CD8-positive, alpha-beta T cell (primary cell): ENCODE measurements at places on chromosomes 11 and 22.

- DNase-seq = no peak
These were observed 19.9 kb downstream of the FADS2 start for GRCh38 chr11:61847914-61848581.

GRCh38 chr22:43118953-43119458 lies 8.5 kb downstream of the BIK start:
- DNase-seq = no peak

GRCh38 chr11:1112351-1113191 lies 37.9 kb downstream of the MUC2 start:
- DNase-seq = no peak

DNA sequence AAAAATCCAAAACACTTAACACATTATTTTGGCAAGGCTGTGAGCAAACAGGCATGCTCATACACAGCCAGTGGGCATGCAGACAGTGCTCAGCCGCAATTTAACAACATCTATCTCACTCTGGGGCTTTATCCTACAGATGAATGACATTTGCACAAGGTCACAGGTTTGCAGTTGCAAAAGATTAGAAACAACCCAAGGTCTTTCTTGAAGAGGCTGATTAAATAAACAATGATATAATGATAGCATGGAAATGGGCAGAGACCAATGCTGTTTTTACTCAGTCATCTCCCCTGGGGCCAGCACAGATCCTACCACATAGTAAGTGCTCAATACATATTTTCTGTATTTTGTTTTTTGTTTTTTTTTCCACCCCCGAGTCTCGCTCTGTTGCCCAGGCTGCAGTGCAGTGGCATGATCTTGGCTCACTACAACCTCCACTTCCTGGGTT lies 9.4 kb downstream of the A4GALT start:
- DNase-seq = no peak

DNA sequence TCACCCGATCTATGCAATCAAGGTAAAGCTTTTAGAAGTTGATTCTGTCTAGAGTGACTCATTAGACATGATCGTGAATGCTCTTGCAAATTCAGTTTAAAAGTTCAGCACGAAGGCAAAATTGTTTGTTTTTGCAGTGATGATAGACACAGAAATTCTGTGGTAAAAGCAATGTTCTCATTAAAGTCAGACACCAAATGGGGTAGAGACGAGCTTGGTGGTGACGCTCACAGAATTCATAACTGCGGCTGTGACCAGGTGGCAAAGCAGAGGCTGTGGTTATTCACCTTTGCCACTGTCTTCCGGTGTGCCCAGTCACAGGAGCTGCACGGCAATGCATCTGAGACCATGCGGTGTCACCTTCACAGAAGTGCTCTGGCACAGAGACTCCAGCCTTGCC lies 83.4 kb downstream of the WNT7B start:
- no peak for DNase-seq

GRCh38 chr11:113377681-113378412 lies 9.7 kb upstream of the ANKK1 start:
- DNase-seq = no peak

DNA sequence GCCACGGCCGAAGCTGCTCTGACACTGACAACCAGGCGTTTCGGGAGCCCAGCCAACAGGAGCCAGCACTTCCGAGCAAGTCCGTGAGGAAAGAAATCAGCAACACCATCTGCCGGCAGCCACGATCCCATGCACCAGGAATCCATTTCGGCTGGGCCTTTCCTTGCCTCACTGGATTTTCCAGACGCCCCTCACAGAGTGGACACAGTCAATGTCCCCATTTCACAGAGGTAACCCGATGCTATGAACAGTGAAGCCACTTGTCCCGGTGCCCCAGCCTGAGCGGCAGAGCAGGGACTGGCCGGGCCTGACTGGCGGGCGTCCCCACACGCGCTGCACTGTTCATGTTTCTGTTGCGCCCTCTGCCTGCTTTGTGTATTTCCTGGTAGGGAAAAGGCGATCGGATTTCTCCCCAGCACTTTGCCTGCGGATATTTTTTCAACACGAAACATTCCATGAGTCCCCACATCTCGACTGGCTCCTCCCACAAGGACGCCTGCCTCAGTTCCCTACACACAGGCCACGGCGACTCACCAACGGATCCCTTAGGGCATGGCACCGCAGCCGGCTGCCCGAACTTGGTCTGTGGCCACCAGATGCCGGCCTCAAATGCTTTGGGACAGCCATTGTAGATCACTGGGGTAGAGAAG lies 55.3 kb downstream of the TRMU start:
- DNase-seq = no peak

DNA sequence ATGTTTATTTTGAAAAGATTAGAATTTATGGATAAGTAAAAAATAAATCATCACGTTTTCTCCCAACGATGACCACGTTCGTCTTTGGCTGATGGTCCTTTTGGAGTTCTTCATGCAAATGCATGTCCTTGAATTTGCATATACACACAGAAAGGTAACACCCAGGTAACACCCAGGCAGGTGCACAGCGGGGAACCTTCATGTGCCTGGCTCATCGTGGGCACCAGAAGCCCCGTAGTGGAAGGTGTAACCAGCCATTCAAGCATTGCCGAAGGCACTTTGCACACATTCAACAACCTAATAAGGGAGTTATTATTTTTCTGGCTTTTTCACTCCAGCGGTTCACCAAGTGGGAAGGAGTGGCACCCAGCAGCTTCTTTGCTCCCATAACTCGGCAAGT lies 404.6 kb downstream of the TBC1D22A start:
- no peak for DNase-seq

- no peak for DNase-seq
These were observed 373.0 kb upstream of the B3GAT1 start for GRCh38 chr11:134785059-134785458.

GRCh38 chr11:104033134-104033533 lies 3.3 kb upstream of the DDI1 start:
- DNase-seq = no peak

DNA sequence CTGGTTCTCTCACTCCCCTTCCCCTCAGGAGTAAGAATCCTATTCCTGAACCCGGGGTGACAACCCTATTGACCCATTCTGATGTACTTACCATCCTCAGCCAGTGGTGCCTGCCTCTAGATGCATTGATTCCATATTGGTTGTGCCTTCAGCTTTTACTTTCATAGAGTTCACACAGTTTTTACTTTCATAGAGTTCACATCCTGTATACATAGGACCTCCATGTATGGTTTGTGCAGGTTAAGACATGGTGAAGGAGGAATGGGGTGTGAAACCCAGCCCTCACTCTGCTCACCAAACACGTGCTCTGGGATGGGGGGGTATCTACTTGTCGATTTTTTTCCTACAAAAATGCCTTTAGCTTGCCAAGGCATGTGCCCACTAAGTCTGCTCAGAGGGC lies 105.6 kb upstream of the TBCEL start:
- no peak for DNase-seq

DNA sequence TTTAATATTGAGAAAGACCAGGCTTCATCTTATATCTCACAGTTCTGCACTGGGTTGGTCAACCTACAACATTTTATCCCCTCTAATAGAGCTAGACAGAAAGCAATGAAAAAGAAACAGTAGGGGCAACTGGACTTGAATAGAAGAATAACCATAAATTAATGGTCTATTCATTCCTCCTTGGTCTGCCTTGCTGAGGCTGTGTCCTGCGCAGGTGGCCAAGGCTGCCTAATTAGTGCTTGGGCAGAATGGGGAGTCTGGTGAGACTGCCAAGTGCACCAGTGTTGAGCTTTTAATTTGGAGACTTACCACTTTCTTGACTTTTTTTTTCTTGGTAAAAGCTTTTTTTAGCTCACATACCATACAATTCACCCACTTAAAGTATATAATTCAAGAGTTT lies 35.0 kb upstream of the SPON1 start:
- DNase-seq = no peak

DNA sequence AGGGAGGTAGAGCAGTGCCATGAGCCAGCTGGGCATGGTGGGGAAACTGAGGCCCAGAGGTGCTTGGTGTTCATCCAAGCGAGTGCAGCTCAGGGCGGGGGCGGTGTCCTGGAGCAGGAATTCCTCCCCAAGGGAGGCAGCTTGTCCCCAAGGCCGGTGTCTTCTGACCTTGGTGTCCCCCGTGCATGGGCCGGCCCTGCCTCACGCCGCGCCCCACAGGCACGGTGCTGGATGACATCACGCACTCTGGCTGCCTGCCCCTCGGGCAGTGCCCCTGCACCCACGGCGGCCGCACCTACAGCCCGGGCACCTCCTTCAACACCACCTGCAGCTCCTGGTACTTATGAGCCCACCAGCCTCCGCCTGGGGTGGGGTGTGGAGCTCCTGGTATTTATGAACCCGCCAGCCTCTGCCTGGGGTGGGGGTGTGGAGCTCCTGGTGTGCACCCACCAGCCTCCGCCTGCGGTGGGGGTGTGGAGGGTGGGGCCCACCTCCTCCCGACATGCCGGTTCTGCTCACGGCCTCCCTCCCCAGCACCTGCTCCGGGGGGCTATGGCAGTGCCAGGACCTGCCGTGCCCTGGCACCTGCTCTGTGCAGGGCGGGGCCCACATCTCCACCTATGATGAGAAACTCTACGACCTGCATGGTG lies 6.7 kb downstream of the MUC5B start:
- no peak for DNase-seq

DNA sequence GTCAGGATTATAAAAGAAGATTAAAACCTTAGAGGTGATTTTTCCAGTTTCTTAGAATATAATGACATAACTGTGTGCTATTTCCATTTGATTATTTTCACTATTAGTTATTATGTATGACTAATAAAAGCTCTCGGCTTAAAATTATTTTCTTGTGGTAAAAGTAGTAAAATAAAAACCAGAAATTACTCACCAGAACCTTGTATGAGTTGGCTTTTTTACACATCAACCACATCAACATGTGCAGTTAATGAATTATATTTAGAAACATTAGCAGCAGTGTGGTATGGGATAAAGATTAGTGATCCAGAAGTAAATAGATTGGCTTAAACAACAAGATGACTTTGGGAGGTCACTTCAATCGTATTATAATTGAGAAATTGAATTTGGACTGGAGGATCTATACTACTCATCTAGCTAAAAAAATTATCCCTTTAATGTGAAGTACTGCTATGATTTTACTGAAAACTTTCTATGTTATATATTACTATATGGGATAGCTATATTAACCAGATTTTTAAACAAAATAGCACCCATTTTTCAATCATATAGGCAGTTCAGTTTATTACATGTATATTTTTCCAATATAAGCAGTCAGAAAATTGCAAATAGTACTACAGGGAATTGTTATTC lies 2.8 kb upstream of the BCO2 start:
- DNase-seq = no peak

- DNase-seq = no peak
These were observed 3.7 kb upstream of the HDHD5 start for GRCh38 chr22:17162731-17163130.
